HL-60 (cell line): ENCODE measurements at places on chromosomes 5 and 9.

DNA sequence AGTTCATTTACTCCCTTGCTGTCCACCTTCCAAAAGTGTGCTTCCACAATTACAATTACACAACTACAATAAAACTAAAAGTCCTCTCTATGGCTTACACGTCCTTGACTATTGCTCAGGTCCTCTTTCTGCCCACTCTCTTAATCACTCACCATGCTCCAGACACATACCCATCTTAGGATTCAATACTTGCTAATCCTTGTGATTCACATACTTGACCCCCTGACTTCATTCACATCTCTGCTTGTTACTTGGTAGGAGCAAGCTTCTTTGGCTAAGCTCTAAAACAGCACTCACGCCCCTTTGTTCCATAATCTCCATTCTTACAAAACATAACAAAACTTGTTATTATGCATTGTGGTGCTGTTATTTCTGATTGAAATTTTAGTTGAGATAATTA, 215.8 kb downstream of the EDIL3 start:
- no peak for DNase-seq

DNA sequence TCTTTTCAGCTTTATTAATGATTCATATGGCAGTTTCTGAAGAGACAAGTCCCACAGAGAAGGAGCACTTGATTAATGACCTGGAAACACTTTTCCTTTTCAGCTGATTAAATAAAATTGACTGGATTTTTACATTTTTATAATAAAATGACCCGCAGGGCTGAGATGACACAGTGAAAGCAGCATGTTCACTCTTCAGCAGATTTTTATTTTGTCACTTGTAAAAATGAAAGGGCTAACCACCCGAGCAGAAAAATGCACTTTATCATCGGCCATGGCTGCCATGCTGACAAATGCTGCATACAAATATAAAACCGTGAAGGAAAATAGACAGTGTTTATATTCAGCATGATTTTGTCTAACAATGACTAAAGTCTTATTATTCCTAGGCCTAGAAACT, 321.6 kb upstream of the ITGA1 start:
- no peak for DNase-seq

GRCh38 chr9:93525476-93525875, 50.9 kb upstream of the PHF2 start:
- no peak for DNase-seq

- DNase-seq = no peak
Measured at GRCh38 chr9:2317591-2317990, 302.4 kb downstream of the SMARCA2 start.

DNA sequence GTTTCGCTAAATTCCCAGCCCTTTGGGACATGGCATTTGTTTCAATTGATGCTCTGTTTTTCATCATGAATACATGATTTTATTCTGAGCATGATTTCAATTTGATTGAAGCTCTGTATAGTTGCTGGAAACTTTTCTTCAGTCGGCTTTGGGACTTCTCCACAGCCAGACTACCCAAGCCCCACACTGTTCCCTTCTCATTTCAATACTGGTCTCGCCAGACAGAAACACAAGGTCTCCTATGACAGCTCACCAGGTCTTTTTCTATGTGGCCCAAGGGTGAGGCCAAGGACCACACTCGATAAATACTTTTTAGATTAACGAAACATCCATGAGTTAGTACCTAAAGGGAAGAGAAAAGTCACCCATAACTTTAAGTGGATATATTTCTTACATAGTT, 132.2 kb downstream of the ARL15 start:
- DNase-seq = no peak

DNA sequence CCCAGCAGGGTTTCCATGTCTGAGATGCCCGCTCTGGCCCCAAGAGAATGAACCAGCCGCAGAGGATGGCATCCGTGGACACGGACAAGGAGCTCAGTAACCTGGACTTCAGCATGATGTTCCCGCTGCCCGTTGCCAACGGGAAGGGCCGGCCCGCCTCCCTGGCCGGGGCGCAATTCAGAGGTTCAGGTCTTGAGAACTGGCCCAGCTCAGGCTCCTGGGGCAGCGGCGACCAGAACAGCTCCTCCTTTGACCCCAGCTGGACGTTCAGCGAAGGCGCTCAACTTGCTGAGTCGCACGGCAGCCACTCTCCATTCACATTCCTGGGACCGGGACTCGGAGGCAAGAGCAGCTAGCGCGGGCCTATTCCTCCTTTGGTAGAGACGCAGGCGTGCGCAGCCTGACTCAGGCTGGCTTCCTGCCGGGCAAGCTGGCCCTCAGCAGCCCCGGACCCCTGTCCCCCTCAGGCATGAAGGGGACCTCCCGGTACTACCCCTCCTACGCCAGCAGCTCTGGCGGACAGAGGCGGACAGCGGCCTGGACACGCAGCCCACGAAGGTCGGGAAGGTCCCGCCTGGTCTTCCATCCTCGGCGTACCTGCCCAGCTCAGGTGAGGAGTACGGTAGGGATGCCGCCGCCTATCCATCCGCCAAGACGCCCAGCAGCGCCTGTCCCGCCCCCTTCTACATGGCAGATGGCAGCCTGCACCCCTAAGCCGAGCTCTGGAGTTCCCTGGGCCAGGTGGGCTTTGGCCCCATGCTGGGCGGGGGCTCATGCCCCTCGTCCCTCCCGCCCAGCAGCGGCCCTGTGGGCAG, 74.4 kb downstream of the INSL6 start:
- DNase-seq = no peak

- DNase-seq = no peak
Measured at GRCh38 chr5:880816-881550, 11.6 kb downstream of the BRD9 start.
